NCI-H1105 treated with DMSO at 0.1 percent for 48 hours (cell line): ENCODE measurements at places on chromosomes 7 and 10.
A peak's percentile ranks its signal among the peaks of the same experiment; 100 is the strongest.

GRCh38 chr10:109893386-109893785 lies 29.9 kb downstream of the XPNPEP1 start:
- DNase-seq, result no peak

DNA sequence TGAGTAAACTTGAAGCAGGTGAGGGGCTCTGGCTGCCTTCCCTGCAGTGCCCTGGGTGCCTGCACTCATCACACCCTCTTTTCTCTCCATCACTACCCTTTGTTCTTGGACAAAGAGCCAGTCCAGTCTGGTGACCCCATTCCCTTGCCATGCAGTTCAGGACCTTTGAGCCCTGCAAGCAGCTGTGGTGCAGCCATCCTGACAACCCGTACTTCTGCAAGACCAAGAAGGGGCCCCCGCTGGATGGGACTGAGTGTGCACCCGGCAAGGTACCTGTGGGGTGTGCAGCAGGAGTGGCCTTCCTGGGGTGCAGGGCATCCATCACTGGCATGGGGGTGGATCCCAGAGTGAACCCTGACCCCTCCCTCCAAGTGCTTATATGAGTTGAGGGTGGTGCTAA lies 48.7 kb downstream of the TBATA start:
- DNase-seq, result no peak

DNA sequence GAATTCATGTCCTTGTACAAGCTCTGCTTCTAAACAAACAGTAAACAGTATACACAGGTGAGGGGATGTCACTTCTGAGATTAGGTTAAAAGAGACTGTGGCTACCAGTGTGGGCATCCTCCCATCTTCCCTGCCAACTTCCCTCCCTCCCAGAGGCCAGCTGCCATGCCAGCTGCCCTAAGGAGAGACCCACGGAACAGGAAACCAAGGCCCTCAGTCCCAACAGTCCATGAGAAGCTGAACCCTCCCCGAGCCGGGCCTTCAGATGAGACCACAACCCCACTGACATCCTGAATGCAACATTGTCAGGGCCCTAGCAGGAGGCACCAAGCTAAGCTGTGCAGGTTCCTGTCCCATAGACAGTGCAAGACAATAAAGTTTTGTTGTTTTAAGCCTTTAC lies 106.1 kb downstream of the CTBP2 start:
- no peak for DNase-seq

- DNase-seq, result no peak
These were observed 5.9 kb upstream of the ITGA8 start for GRCh38 chr10:15725603-15726002.

GRCh38 chr7:111690364-111691111 lies 128.2 kb upstream of the IMMP2L start:
- no peak for DNase-seq

DNA sequence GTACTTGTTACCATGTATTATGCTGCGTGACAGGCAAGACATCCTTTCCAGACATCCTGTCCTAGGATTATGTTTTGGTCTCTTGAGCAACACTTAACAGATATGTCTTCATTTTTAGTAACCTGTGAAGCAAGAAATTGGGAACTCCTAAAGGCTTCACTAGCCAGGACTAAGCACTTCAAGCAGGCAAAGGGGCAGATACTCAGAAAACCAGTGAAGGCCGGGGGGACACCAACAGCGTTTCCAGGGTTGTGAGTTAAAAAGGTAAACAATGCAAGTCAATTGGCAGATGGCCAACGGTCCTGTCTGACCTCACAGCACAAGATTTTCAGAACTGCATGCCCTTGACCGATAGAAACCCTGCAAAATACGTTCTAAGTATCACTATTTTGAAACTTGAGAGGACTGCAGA lies 77.6 kb upstream of the SFMBT2 start:
- no peak for DNase-seq

GRCh38 chr7:128809363-128809762 lies 17.6 kb downstream of the CCDC136 start:
- no peak for DNase-seq

DNA sequence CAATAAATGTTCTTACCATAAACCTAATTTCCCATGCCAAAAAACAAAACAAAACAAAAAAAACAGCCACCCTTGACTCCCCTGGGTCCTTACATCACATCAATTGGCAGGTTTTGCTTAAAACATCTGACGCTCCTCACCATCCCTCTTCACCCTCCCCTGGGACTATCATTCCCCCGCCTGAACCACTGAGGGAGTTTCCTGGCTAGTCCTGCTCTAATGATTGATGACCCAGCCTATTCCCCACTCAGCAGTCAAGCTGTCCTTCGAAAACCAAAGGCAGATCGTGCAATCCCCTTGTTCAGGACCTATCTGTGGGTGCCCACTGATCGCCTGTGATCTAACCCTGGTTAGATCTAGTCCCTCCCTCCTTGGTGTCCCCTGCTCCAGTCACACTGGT lies 11.2 kb upstream of the FRMPD2 start:
- DNase-seq, result no peak

DNA sequence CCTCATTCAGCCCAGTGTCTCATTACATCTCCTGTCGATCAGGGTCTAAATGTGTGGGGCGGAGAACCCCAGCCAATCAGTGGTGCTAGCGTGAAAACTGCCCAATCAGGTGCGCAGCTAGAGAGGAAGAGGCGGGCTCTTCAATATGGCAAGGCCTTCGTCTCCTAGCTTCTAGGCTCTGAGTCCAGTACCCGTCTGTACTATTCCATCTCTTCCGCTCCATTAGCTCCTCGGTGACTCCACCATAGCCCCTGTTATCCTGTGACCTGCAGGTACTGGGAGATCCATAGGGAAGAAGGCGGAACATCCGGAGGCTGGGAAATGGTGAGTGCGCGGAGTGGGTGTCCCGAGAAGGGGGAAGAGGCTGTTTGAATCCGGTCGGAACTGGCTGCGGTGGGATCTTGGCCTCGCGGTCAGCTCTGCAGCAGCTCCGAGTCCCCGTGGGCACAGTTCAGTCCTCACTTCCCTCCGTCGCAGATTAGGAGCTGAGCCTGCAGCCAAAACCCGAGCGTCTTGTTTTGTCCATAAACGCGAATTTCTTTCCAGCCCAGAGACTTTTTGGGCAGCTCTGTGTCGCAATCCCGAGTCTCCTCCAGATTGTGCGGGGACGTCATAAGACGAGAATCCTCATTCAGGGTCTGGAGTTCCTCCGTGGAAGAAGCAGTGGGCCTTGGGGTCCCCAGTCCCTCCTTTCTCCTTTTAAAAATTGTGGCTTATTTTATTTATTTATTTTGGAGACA lies at the start of gene ZNF727:
Gene ZNF727, plus strand, starts transcription at position 134 of the 740 bp plus-strand sequence. Its CDS starts 188 bp downstream, at position 322.
- peak; percentile 89 for DNase-seq
